Hematopoietic multipotent progenitor cell treated with erythropoietin and hydrocortisone succinate and interleukin-3 and kit ligand, for 4 days (in vitro differentiated cells): ENCODE measurements at places on chromosomes 5 and 9.

DNA sequence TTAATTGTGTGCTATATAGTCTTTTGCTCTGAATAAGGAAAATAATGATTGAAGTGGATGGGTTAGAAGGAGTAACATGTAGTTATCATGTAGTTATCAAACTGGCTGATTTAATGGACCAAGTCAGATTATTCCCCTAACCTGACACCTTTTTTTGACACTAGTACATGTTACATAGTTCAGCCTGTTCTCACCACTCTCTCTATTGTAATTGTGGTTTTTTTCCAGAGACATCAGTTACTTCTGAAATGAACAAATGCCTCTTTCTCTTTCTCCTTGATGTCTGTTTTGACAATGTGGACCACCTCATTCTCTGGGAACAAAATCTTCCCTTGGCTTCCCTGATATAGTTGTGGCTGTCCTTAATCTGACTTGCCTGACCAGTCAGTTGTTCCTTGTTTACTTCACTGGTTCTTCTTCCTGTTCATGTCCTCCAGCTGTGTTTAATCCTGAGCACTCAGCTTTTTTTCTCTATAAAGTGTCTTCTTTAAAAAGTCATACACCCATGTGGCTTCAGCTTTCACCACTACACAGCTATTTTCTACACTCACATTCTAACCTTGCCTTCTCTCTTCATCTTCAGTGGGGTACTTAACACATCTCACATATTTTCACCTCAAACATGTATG, 243.4 kb downstream of the ARRDC3 start:
- no peak for DNase-seq

DNA sequence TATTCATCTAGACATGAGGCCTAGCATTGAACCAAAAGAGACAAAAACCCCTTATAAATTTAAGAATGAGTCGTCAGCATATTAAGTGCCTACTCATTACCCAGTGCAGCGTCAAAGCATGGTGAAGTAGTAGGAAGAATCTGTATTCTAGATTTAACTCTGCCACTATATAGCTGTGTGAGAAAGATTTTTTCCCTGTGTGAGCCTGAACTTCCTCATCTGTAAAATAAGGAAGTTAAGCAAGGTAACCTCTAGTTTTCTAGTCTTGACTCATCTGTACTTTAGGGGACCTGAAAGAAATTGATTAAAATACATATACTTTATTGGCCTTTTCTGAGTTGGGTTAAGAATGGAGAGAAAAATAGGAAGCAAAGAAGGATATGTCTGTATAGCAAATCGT, 82.1 kb upstream of the RUSC2 start:
- DNase-seq: peak; percentile 61

DNA sequence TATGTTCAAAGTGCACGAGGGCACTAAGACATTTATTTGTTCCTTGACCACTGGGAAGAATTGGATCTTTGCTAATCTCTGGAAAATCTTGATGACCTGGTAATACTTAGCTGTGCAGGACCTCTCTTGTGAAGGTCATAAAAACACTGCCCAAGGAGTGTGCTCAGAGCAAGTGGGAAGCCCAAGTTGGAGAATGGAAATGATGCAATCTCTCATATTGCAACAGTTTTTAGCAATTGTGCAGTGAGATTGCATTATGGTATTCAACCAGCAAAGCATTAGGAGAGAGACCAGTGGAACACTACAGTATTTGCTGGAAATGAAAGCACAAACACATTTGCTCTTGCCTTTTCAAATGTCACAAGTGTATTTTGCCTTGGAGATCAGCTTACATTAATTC, 34.5 kb downstream of the TXNDC8 start:
- peak; percentile 30 for DNase-seq

DNA sequence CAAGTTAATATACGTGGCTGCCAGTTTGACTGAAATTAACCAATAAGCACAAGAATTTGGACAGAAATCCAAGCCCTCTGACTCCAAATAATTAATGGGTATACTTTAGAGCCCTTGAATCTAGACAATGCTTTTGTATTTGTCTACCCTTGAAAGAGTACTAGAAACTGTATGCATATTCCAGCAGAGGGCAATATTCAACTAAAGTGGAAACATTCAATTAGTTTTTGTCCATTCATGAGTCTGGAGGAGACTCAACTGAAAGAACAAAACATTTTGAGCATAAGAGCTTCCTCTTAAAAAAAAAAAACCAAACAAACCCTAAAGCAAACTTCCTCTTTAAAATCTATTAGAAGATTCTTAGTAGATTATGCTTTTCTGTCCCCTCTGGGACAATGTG, 157.8 kb downstream of the ARHGEF28 start:
- peak; percentile 78 for DNase-seq

GRCh38 chr9:9790216-9790872, 822.5 kb downstream of the PTPRD start:
- DNase-seq: peak; percentile 80

- peak; percentile 57 for DNase-seq
These were observed 49.5 kb upstream of the EGFLAM start for GRCh38 chr5:38208782-38209378.

GRCh38 chr9:89449261-89449671, 48.6 kb downstream of the SEMA4D start:
- DNase-seq: no peak

DNA sequence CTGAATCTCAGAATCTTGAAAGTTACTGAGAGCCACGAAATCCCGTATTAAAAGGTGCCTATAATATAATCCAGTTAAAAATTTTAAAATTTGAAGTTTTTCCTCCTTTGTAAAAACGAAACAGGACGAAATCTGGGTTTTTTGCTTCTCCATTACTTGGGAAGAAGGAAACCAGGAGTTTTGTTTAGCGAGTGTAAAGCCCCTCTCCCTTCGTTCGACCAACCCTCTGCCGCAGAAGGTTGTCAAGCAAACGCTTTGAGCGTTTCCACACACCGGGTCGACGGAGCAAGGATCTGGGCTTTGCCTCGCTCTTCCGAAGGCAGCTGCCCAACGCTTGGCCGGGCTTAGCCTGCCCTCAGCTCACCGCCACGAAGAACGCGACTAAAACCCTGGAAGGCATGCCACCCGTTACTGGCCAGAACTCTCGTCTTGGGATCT, 1.6 kb upstream of the FOXE1 start:
- peak; percentile 22 for DNase-seq

DNA sequence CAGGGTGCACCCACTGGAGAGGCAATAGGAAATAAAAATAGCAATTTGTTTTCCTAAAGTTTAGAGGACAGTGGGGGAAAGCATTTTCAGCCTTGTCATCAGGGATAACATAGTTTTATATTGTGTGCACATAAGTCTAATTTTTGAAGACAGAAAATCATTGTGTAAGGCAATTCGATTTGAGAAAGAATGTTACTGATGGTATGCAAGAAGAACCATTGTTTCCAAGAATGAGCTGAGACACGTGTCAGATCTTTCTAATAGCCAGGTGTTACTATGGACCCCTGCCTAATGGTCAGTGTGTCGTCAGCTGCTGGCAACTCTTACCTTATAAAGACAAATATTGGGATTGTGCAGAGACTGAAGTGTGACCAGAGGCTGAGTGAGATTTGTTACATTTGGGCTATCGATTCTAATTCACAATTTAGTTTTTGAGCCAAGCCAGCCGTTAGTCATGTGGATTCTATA, 67.1 kb upstream of the PPP2R2B start:
- DNase-seq: no peak

DNA sequence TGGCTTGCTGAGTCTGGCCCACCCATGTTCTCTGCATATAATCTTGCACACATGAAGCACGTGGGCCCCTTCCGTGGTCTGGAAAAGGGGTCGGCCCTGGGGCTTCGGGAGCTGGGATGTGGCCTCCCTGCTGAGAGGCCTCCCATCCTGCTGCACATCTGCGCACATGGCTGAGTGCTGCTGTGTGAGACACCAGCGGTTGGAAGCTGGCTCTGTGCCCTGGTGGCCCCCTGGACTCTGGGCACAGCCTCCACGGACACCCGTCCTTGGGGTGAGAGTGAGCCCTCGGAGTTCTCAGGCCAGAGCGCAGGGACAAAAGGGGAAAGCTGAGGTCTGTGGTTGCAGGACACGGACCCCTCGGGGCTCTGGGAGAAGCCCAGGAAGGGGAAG, 115.8 kb downstream of the RXRA start:
- DNase-seq: no peak

DNA sequence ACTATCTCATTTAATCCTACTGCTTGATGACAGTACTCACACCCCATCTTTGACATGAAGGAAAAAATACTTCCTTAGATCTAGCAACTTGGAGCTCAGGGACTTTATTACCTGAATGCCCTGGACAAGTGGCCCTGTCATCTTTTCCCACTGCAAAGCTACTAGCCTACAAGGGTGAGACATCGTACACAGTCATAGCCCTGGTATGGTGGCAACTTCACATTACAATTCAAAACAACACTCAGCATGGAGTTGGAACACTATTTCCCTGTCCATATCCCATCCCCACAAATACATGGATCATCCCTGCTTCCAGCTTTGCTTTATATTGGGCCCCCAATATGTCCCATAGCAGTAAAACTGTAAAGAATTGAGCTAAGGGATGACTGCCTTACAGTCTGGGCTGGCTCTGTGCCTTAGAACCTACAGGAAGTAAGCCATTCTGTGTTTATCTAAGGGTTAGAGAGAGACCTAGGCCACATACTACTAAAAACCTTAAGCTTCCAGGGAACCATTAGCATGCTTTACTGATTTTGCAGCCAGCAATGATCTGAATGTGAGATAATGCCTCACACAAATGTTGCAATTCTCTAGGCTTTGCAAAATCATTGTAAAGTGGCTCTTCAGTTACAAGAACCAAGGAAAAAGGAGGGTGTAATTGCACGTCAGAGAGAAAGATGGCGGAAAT, 55.9 kb downstream of the OTULIN start:
- peak; percentile 54 for DNase-seq

DNA sequence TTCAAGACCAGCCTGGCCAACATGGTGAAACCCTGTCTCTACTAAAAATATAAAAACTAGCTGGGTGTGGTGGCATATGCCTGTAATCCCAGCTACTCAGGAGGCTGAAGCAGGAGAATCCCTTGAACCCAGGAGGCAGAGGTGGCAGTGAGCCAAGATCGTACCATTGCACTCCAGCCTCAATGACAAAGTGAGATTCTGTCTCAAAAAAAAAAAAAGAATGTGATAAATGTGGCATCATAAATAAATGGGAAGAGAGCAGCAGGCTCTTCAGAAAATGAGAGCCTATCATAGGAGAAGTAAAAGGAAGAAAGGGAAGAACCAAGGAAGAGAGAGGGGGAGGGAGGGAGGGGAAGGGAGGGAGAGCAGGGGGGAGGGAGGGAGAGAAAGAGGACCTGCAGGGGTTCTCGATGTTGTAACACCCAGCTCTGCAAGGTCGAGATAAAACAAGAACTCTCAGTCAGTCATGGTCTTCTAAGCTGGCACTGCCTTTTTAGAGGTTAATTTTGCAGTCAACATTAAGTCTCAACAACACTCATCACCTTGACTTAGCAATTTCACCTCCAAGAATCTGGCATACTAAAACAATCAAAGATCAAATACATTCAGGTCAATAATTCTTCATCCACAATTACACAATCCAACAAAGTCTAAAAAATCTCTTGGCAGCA, 68.7 kb upstream of the SIMC1 start:
- peak; percentile 37 for DNase-seq

DNA sequence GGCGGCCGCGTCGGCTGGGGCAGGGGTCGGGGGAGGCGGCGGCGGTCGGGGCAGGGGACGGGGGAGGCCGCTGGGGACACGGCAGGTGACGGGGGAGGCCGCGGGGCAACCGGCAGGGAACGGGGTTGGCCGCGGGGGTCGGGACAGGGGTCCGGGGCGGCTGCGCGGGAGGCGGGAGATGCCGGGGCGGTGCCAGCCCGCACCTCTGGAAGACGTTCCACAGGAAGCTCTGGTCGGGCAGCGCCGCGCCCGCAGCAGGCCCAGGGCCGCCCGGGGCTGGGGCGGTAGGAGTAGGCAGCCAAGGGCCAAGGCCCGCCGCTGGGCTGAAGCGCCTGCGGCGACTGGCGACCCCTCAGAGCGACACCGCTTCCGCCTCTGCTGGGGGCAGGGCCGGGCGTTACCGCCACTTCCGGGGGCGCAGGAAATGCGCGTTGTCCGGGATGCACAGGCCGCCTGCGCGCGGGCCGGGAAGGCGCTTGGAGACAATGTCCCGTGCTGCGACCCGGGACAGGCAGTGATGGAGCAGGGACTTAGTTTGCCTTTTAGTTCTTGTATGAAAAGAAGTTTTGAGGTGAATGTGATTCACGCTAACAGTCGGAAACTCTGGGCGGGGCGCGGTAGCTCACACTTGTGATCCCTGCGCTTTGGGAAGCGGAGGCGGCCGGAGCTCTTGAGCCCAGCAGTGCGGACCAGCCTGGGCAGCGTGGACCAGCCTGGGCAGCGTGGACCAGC, 110.0 kb upstream of the LPCAT1 start:
- DNase-seq: peak; percentile 90

GRCh38 chr9:38035873-38036272, 33.2 kb downstream of the SHB start:
- DNase-seq: no peak

DNA sequence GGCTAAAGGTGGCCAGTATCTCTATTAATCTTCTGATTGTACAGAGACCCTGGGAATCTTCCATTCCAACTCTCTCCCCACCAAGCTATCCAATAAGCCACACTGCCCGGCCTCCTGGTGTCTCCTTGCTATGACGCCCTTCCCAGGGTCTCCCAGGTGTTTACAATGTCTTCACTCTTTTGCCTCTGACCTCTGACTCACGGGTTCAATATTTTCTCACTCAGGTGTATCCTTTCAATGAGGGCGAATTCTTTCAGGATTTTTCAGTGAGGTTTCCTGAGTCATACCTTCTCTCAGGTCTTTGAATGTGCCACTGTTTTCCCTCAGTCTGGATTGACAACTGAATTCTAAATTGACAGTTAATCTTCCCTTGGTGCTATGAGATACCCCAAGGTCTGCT, 53.7 kb upstream of the IRX4 start:
- no peak for DNase-seq

DNA sequence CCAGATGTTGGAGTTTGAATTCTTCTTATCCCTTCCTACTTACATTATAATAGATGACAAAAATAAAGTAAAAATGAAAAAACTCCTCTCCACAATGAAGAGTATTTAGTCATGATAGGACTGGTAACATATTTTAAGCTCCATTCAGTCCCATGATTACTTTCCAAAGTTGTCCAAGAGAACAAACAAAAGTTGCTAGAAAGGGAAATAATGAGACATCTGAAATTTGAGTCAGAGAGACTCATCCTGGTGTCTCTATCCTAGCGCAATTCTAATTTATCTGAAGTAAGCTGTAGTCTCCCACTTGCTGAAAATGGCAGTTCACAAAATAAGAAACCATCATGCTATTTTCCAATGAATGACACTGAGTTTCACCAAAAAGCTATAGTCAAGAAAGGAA, 152.2 kb downstream of the BNC2 start:
- DNase-seq: no peak

- no peak for DNase-seq
These were observed 33.6 kb upstream of the ACOT12 start for GRCh38 chr5:81427566-81427965.

- DNase-seq: no peak
These were observed 2.8 kb upstream of the TEX10 start for GRCh38 chr9:100355561-100355960.

DNA sequence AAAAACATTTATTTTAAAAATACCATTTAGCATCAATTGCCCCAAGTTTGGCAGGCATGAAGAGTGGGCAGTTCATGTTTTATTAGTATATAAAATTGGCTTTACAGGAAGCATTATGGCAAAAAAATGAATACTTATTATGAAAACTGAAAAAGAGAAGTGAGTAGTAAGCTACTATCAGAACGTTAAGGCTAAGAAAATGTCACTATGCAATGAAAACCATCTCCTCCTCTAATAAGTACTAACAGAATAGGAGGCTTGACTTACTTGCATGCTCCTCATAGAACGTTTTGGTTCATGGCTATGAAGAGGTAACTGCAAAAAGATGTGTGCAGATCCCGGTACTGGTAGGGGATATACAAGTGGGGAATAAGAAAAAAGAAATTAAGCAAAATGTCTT, 23.6 kb downstream of the TICAM2 start:
- DNase-seq: no peak
